ENCODE measurements at places on chromosomes 16 and 17.
A peak's percentile ranks its signal among the peaks of the same experiment; 100 is the strongest.

DNA sequence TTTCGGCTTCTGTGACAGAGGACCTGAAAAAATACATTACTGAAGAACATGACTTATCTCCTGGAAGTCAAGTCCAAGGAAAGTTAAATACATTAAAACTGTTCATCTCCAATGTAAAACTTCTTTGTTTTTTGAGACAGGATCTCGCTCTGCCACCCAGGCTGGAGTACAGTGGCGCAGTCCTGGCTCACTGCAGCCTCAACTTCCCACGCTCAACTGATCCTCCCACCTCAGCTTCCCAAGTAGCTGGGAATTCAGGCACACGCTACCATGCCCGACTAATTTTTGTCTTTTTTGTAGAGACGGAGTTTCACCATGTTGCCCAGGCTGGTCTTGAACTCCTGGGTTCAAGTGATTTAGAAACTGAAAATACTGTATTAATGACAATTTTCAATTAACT lies 9.7 kb upstream of the TERB1 start:
- no peaks in the 10 kb centered on the region for H3K27me3 ChIP-seq
- H3K27ac ChIP-seq = no peak overlapping the region
- H3K4me1 ChIP-seq = no peaks in the 10 kb centered on the region
- peaks cover 46% of the 10 kb centered on the region for H3K36me3 ChIP-seq
- DNase-seq = no peak
- no peak overlapping the region for H3K4me3 ChIP-seq

DNA sequence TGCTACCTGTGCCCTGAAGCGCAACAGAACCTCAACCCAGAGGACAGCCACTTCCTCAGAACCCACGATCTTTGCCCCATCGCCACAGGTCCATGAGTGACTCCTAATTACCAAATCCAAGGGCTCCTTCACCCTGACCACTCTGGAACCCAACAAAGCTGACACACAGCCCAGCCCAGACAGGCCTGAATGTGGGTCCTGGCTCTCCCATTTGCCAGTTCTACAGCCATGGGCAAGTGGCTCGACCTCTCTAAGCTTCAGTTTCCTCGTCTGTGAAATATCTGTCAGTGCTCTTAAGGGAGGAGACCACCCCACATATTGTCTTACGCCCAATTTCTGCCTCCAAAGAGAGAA lies 18.0 kb upstream of the ENDOV start:
- peaks cover 4% of the 10 kb centered on the region for H3K4me1 ChIP-seq
- DNase-seq = no peak
- peak overlapping the region; percentile 60 for H3K27ac ChIP-seq
- H3K36me3 ChIP-seq = peaks cover 21% of the 10 kb centered on the region

GRCh38 chr17:62614142-62614541 lies 13.3 kb upstream of the MRC2 start:
- no peak overlapping the region for H3K27ac ChIP-seq
- no peak overlapping the region for H3K4me3 ChIP-seq
- no peaks in the 10 kb centered on the region for H3K4me1 ChIP-seq

DNA sequence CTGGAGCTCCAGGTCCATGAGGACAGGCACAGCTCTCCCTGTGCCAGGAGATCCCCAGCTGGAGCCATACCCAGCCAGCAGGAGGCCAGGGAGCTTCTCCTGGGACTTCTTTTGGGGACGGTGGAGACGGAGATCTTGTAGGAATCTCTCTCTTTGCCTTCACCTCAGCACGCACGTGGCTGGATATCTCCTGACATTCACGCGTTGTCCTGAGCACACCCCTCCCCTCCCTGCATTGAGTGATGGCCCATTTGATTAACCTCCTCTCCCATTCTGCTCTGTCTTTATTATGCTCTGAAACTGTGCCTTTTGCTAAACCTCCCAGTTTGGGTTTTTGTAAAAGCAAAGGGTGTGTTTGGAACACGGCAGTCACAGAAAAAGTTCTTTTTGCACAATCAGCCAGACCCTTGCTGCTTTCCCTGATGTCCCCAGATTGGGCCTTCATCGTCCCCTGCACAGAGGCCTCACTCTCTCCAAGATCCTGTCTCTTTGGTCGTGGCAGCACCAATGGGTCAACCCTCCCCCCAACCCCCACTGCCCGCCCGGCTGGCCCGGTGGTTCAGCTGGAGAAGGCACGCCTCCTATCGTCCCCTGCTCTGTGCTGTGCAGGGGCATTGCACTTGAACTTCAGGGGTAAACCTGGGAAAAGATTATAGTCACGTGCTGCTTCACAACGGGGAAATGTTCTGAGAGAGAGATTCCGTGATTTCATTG lies 32.5 kb upstream of the LGALS9 start:
- H3K27ac ChIP-seq = no peak overlapping the region
- peaks cover 26% of the 10 kb centered on the region for H3K4me1 ChIP-seq
- H3K4me3 ChIP-seq = no peak overlapping the region

- no peaks in the 10 kb centered on the region for H3K36me3 ChIP-seq
- H3K4me1 ChIP-seq = peaks cover 5% of the 10 kb centered on the region
- peaks cover 22% of the 10 kb centered on the region for H3K27me3 ChIP-seq
- no peak overlapping the region for H3K27ac ChIP-seq
Observed at GRCh38 chr17:13024016-13024415, 6.2 kb upstream of the ELAC2 start.

DNA sequence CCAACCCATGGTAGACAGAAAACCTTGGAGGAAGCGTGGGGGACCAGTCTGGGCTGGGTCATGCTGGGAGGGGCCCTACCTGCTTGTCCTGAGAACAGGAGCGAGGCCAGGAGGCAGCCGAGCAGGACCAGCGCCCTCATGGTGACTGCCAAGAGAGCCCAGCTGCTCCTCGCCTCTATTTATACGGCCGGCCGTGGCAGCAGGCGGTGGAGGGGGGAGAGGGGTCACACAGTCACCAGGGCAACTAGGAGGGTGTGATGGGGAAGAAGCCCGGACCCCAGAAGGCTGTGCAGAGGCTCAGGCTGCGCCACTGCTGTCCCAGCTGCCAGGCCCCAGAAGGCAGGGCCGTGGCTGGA lies at the start of gene SRL:
TSS of gene SRL (minus strand) at position 153 of the 356 bp plus-strand sequence. CDS start at position 140, 13 bp downstream.
- peaks cover 22% of the 10 kb centered on the region for H3K27me3 ChIP-seq
- peak within 1 kb of the TSS; percentile 9 for H3K27ac ChIP-seq
- H3K4me1 ChIP-seq = peaks cover 4% of the 10 kb centered on the region
- no peak within 1 kb of the TSS for H3K4me3 ChIP-seq

DNA sequence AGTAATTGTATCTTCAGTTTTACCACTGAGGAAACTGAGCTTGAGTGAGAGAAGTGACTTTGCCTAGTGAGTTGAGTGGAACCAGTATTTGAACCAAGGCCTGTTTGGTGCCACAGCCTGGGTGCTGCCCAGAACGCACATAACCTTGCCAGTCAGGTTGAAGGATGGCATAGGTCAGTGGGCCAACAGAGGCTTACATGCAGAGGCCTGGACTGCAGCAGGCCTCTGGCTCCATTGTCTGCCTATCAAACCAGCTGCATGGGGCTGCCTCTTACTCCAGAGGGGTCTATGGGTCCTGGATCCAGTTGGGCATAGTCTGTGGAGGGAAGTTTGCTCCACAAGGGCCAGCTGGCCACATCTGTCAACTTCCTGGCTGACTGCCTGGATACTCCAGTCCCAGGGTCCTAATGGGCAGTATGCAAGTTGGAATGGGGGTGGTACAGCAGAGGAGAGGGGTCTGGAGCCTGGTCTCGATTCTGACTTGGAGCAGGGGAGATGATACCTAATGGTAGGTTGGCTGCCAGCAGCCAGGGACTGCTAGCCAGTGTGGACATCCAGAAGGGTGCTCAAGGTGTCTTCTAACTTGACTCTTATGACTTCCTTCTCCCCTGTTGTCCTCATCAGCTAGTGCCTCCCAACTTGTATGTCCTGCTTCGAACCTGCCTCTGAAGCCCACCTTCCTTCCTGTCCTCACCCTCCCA lies 11.1 kb upstream of the RNF112 start:
- H3K27me3 ChIP-seq = peaks cover 20% of the 10 kb centered on the region
- DNase-seq = no peak
- no peak overlapping the region for H3K4me3 ChIP-seq
- no peaks in the 10 kb centered on the region for H3K36me3 ChIP-seq

DNA sequence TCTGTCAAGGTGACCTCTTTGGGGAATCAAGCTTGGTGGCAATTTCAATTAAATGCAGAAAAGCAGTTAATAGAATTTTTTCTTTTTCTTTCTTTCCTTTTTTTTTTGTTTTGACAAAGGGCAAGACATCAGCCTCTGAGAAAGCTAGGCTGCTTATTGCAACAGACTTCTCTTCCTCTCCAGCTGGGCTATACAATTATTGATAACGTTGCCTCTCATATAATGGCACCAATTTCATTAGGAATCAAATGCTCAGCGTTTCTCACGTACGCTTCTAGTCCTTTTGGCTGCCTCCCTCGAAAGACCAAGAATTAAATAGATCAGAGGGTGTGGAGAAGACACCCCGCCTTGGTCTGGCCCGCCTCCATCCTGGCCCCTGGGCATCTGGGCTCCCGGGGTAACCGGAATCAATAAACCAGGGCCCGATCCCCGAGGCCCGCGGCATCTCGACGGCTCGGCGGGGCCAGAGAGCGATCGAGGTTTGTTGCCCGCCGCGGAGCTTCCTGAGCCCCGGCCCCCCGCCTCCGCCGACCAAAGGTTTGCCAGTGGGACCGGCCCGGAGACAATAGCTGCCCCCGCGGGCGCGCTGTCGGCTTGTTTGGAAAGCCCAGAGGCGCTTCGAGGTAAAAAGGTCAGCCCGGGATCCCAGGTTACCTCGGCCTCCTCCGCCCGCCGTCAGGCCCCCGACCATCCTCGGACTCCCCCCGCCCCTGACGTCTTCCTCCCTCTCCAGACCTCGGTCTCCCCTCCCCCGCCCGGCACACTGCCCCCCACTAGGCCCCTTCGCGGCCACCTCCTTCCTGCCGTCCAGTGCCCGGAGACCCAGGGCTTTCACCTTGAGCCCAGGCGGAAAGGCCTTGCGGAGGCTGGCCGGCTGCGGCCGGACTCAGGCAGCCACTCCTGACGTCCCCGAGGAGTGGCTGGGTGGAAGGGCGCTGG lies 3.9 kb downstream of the HOXB1 start:
- H3K4me1 ChIP-seq = peaks cover 3% of the 10 kb centered on the region
- H3K27me3 ChIP-seq = peaks cover 100% of the 10 kb centered on the region
- H3K27ac ChIP-seq = no peak overlapping the region
- no peaks in the 10 kb centered on the region for H3K36me3 ChIP-seq
- DNase-seq = no peak
- H3K4me3 ChIP-seq = no peak overlapping the region

- peaks cover 87% of the 10 kb centered on the region for H3K4me1 ChIP-seq
- peak overlapping the region; percentile 73 for H3K4me3 ChIP-seq
- H3K27ac ChIP-seq = peak overlapping the region; percentile 86
- no peaks in the 10 kb centered on the region for H3K27me3 ChIP-seq
- peaks cover 72% of the 10 kb centered on the region for H3K36me3 ChIP-seq
Observed at GRCh38 chr16:68283346-68283745, 19.0 kb downstream of the SLC7A6 start.

DNA sequence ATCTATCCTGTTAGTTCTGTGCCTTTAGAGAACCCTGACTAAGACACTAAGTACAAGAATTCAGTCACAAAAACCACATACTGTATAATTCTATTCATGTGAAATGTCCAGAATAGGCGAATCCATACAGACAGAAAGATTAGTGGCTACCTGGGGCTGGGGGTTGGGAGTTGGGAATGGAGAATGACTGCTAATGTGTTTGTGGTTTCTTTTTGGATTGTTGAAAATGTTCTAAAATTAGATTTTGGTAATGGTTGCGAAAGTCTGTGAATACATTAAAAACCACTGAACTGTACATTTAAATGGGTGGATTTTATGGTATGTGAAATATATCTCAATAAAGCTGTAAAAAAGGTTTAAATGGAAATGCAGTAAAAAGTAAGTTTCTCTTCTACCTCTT lies 80.4 kb upstream of the AKTIP start:
- no peak overlapping the region for H3K4me3 ChIP-seq
- H3K36me3 ChIP-seq = no peaks in the 10 kb centered on the region
- no peaks in the 10 kb centered on the region for H3K27me3 ChIP-seq
- H3K27ac ChIP-seq = no peak overlapping the region
- no peaks in the 10 kb centered on the region for H3K4me1 ChIP-seq
